ENCODE measurements at places on chromosomes 6 and 20.

- DNase-seq: no peak
Observed at GRCh38 chr6:132952031-132952867, 137.9 kb downstream of the RPS12 start.

GRCh38 chr20:63345328-63346100, 15.6 kb downstream of the CHRNA4 start:
- DNase-seq: no peak

DNA sequence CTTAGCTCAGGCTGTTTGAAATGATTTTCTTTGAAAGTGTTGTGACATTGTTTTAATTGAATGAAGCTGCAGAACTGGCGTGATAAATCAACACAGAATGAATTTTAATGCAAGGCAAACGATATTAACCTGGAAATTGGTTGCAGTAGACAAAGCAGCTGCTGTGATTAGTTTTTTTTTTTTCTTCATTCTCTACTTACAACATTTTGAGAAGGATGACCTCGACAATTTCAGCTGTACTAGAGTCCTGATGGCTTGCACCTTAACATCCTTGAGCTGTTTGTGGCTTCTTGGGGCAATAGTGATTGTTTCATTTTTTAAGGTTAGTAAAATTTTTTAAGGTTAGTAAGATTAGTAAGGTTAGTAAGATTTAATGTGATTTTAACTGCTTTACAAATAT, 54.2 kb downstream of the QKI start:
- no peak for DNase-seq

GRCh38 chr6:39130691-39131090, 15.7 kb upstream of the SAYSD1 start:
- DNase-seq: no peak

DNA sequence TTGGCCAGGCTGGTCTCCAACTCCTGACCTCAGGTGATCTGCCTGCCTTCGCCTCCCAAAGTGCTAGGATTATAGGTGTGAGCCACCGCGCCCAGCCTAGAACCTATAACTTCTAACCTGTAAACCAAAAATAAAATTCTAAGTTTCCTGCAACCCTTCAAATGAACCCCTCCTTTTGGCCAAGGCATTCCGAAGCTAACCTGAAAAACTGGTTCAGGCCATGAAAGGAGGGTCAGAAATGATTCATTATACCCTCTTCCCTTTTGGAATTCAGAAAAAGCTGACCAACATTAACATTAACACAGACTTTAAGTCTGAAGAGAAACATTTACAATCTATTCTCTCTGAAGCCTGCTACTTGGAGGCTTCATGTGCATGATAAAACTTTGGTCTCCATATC, 165.1 kb downstream of the TINAG start:
- DNase-seq: no peak

GRCh38 chr6:124987291-124987690, 25.1 kb downstream of the RNF217 start:
- DNase-seq: no peak

GRCh38 chr6:147057705-147058342, 146.4 kb upstream of the STXBP5 start:
- no peak for DNase-seq

- DNase-seq: no peak
Observed at GRCh38 chr6:134806180-134806798, 143.6 kb downstream of the ALDH8A1 start.

DNA sequence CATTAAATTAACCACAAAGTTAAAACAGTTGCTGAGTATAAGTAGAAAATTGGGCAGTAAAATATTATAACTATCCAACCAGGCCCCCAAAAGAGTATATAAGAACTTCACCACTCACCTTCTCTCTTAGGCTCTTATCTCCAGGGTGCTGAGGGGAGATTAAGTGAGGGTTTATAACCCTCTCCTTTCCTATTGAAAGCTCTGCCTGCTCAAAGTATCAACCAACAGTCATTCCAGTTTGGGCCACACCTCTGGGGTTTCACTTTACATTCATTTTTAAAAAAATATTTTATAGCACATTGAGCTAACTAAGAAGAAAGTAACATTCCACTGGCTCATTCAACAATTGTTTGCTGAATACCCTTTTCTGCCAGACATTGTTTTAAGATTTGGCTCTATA, 22.1 kb downstream of the GSTA4 start:
- DNase-seq: no peak

DNA sequence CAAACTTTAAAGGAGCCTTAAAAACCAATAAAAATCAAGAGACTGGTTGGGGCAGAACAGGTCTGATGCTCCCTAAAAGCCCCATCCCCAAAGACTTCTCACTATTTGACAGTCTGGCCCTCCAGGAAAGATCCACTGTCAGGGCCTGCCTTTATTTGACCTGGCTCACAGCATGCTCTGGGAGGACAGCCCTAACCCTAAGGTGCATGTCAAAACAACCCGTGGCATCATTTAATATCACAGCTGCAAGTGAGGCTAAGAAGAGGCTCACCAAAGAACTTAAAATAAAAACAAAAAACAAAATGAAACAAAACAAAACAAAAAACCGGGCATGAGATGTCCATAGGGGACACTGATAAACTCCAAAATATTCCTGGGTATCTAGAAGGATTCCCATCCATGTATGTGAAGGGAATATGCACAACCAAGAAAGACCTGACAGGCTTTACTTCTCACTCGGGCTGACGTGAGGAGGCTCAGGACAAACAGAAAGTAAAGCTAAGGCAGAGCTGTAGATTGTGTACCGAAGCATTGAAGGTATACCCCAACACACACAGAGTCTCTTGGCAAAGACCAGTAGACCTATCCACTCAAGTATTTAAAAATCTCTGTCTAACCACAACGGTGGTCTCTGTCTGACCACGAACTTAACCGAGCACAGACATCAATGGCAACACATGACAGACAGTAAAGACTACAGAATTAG, 57.3 kb downstream of the AHI1 start:
- no peak for DNase-seq

GRCh38 chr6:34922177-34922663, 33.2 kb downstream of the ANKS1A start:
- DNase-seq: peak; percentile 69

GRCh38 chr6:168804331-168804730, 363.3 kb downstream of the SMOC2 start:
- DNase-seq: no peak

GRCh38 chr6:149026530-149026942, 279.7 kb downstream of the UST start:
- no peak for DNase-seq

DNA sequence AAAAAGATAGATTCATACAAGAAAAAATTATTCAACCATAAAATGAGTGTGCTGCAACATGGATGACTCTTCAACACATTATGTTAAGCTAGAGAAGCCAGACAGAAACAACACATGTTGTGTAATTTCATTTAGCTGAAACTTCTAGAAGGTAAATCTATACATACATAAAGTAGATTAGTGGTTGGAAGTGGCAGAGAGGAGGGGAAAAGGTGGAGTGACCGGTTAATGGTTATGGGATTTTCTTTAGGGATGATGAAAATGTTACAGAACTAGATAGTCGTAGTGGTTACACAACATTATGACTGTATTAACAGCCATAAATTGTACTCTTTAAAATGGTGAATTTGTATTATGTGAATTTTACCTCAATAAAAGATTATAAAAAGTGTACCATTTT, 304.1 kb upstream of the SLC35B3 start:
- no peak for DNase-seq

DNA sequence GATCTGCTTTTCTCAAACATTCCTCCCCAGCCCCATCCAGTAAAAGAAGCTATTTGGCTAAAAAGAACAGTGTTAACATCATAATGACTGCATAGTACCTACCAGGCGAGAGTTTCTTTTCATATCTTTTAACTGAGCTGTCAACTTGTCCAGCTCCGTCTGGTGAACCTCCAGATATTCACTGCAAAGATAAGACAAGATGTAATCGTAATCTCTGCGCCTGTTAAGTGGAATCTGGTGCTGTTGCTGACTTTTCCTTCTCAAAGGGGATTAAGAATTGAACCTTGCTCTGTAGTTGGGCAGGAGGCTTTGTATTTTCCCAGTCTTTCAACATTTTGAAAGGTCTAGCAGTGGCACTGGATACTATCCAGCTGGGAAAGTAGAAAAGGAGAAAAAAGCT, 63.0 kb downstream of the RIPOR2 start:
- no peak for DNase-seq

- DNase-seq: no peak
Observed at GRCh38 chr6:37802810-37803209, 16.7 kb upstream of the ZFAND3 start.

- no peak for DNase-seq
Observed at GRCh38 chr6:37566111-37566949, 66.6 kb upstream of the CCDC167 start.

- no peak for DNase-seq
Observed at GRCh38 chr20:15643713-15644112, 929.5 kb downstream of the KIF16B start.

GRCh38 chr6:12567682-12568081, 148.9 kb upstream of the PHACTR1 start:
- DNase-seq: no peak

DNA sequence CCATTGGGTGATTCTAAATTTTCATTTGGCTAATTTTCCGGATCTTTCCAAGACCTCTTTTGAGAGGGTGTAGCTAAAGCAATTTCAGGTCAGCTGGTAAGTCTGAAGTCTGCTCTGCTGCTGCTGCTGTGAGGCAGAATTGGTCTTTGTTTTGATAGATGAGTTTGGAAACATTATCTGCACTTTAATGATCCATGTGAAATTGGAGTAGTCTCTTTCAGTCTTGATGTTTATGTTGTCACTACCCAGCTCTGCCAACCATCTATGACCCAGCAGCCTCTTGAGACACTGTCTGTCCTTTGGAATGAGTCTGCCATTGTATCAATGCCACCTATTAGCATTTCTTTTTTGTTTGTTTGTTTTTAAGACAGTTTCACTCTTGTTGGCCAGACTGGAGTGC, 44.1 kb downstream of the TXNDC5 start:
- no peak for DNase-seq

- DNase-seq: no peak
Observed at GRCh38 chr6:44104481-44105021, 22.7 kb downstream of the MRPL14 start.

DNA sequence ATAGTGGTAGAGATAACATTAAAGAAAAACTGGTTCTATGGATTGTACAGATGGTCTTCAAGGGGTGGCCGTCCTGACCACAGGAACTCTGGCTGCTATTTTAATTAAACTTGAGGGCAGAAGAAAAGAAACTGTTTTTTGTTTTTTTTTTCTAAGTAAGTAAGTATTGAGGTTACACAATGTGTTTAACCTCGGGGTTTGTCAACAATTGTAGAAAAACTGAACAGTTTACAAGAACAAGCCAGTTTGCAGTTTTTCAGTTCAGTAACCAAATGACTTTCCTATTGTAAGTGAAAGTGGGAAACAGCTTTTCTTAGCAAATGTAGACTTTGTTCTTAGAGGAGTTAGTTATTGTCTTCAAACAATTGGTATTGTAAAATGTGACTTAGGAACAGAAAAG, 77.0 kb downstream of the PLCB1 start:
- no peak for DNase-seq

GRCh38 chr6:163180874-163181541, 233.5 kb upstream of the QKI start:
- peak; percentile 23 for DNase-seq

- no peak for DNase-seq
Observed at GRCh38 chr6:8637896-8638597, 202.7 kb upstream of the SLC35B3 start.

DNA sequence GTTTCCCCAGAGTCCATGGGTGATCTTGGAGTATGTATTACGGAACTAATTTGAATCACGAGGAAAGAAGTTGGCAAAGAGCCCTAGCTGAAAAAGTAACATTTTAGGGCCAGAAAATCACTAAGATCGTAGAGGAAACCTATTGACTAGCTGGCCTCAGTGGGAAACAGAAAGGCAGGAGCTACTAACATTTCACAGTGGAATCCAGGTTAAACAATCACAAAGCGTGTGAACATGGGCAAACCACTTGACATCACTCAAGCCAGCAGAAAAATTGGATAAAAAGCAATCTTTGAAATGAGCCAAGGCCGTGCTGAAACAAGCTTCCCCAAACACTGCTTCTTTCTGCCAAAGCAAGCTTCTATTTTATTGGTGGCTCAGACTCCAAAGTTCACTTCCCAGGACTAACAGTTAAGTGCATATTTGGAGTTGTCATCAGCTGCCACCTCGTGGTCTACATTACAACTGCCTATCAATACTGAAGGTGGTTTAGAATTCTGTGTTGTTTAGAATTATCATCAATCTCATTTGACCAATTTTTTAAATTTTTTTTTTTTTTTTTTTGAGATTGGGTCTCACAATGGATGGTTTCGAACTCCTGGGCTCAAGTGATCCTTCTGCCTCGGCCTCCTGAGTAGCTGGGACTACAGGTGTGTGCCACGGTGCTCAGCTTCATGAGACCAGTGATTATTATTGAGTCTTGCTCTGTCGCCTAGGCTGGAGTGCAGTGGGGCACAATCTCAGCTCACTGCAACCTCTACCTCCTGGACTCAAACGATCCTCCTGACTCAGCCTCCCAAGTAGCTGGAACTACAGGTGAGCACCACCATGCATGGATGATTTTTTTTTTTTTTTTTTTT, 10.6 kb downstream of the RPS10 start:
- DNase-seq: no peak

DNA sequence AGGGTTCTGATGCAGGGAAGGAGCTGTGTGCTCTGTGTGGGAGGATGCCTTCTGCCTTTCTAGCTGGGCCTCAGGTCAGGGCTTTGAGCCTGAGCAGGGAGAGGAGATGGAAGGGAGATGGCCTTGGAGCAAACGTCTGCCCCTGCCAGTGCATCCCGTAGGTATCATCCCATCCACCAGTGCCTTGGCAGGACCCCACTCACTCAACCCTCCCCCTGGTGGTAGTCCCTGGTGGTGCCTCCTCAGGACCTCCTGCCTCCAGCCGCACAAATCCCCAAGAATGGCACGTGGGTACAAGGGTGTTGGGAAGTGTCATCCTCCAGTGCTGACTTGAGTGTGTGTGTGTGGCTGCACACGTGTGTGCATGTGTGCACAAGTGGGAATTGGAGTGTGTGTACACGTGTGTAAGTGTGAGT, 23.1 kb upstream of the MICB start:
- DNase-seq: no peak

DNA sequence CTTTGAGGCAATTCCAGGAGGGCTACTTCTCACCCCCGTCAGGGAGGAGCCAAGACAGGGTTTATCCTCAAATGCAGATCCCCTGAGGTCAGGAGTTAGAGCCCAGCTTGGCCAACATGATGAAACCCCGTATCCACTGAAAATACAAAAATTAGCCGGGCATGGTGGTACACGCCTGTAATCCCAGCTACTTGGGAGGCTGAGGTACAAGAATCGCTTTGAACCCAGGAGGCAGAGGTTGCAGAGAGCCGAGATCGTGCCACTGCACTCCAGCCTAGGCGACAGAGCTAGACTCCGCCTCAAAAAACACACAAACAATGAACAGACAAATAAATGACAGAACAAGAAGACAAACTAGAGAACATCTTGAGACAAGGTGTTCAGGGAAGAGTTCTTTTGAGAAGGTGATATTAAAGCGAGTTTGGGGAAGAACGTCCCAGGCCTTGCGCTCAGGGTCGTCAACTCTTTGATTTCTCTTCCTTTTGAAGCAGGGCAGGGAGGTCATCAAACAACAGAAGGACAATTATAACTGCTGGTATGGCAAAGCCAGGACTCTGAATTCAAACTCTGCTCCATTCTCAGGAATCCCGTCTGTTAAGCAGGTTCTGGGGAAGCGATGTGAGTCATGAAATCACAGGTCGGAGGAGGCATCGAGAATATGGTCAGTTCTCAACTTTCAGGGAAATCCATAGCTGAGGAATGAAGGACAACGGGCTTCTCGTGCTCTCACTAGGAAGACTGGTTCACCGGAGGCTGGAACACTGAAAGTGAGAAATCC, 1.4 kb upstream of the RALY start:
- peak; percentile 15 for DNase-seq

- DNase-seq: no peak
Observed at GRCh38 chr20:44733341-44734069, 12.2 kb upstream of the KCNK15 start.

- DNase-seq: no peak
Observed at GRCh38 chr6:5199702-5200101, 61.0 kb downstream of the LYRM4 start.

Measured in epithelial cell of proximal tubule (primary cell).